Fibroblast of skin of right quadriceps (primary cell): ENCODE measurements at places on chromosomes 2 and 18.
A peak's percentile ranks its signal among the peaks of the same experiment; 100 is the strongest.

DNA sequence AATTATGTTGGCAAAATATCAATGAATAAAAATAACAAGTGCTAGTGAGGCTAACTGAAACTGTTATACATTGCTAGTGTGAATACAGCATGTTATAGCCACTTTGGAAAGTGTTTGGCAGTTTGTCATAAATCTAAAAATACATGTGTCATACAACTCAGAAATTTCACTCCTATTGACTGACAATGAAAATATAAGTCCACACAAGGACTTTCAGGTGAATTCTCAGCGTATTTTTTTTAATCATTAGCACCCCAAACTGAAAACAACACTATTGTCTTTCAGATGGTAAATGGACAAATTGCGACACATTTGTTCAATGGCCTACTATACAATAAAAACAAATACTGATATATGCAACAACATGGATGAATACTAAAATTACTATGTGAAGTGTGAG, 884.8 kb downstream of the TRIB2 start:
- DNase-seq: no peak

DNA sequence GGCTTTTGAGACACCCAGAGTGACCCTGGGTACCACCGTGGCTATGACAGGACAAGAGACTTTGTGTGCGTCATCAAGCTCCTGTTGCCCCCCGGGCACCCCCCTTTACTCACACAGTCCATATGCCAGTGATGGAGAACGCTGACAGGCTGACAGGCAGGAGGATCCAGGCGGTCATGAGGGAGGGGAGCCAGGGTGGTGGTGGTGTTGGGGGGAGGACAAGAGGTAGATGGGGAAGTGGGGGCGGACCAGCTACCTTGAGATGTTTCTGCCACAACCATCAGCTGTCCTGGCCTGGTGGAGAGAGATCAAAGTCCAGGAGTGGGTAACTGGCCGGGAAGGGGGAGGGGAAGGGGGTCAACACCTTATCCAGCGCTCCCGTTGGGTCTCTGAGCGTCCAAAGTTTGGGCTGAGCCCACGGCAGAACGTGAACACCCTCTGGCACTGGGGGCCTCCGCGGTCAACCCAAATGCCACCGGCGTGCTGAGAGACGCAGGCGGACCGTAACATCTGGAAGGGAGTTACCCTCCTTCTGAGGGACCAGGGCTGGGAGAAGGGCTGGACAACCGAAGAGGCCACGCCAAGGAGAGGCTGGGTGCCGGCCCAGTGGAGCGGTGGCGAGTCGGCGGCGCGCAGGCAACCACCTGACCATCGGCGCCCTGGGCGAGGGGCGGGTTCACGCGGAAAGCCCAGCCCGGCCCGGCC, 575 bp downstream of the TMEM150A start:
- no peak for DNase-seq

DNA sequence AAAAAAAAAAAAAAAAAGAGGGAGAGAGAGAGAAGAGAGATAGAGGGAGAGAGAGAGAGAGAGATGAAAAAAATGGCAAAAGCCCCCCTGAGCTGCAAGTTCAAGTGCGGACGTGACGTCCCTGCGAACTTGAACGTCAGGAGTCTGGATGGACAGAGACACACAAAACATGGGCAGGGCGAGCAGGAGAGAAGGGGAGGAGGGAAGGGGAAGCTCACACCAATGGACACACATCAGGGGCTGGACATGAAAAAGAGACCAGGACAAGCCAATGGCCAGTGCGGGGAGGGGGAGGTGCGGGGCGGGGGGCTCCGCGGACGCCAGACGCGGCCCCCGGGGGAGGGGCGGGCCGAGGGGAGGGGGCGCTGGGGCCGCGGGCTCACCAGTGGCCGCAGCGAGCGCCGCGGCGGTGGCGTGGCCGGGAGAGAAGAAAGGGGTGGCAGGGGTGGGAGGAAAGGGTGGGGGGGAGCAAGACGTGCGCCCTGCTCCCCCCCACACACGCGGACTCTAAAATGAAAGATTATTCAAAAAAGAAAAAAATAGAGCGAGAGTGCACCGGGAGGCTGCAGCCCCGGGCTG, at the start of gene BCL11A:
TSS of gene BCL11A (minus strand) at position 160 of the 579 bp plus-strand sequence. CDS start 384 bp downstream, outside the sequence.
- DNase-seq: peak; percentile 94

GRCh38 chr2:47488870-47489584, 86.1 kb downstream of the MSH2 start:
- DNase-seq: peak; percentile 88

GRCh38 chr2:159613651-159614285, 2.6 kb downstream of the BAZ2B start:
- DNase-seq: peak; percentile 31

DNA sequence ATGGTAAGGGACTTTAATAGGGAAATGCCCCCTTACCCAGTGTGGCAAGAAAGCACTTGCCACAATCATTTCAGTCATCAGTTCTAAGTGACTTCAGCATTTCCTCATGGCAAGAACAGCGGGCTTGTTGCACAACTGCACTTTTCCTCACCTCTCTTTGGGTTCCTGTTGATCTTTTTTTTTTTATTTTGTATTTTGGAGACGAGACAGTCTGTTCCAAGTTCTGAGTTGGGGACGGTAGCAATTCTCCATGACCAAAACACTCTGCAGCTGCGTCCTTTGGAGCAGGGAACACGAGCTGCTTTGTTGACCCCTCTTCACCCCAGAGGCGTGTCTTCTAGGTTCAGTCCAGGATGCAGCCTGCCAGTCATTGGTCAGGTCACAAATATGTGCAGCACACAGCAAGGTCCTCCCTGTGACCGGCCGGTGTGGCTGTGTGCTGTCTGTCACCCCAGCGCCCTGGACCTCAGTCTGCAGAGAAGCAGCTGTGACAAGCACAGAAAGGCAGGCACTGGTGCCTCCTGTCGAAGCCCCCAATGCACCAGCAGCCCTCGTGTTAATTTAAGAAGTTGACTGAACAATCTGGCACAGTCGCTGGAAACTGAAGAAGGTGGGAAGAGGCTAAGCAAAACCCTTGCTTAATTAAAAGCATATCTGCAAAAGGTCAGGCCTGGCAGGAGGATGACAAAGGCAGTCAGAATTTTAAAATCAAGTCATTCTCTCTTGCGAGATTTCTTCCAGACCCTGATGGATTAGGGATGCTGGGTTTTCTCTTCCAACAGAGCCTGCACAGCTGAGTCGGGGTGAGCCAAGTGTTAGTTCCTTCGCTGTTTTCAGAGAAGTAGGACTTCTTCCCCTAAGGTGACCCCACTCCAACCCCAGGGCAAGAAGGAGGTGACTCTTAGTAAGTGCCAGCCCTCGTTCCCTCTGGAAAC, 96.7 kb upstream of the COPS8 start:
- DNase-seq: peak; percentile 37

DNA sequence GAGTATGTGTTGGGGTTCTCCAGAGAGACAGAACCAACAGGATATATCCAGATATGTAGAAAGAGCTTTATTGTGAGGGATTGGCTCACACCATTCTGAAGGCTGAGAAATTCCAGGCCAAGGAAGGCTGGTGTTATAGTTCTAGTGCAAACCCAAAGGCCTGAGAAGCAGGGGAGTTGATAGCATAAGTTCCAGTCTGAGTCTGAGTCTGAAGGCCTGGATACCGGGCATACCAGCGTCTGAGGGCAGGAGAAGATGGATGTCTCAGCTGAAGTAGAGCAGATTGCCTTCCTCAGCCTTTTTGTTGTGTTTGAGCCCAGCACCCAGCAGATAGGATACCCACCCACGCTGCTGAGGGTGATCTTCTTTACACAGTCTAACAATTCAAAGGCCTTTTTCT, 211.7 kb upstream of the RASGRP3 start:
- DNase-seq: no peak

DNA sequence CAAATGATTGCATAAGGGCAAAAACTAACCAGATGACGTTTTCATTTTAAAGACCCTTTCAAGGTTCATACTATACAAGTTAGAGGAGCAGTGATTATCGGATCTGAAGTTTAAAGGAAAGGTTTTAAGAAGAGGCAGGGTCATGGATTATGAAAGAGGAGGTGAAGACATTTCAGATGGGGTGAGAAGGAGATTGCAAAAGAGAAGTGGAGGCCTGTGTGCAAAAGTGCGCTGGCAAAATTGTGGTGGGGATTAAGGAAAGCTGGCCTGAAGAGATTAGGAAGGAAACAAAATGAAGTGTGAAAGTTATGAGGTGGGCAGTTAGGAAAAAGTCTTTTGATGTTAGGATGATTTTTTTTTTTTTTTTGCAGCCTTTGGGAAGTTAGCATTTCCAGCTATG, 935.7 kb upstream of the FAM98A start:
- no peak for DNase-seq

DNA sequence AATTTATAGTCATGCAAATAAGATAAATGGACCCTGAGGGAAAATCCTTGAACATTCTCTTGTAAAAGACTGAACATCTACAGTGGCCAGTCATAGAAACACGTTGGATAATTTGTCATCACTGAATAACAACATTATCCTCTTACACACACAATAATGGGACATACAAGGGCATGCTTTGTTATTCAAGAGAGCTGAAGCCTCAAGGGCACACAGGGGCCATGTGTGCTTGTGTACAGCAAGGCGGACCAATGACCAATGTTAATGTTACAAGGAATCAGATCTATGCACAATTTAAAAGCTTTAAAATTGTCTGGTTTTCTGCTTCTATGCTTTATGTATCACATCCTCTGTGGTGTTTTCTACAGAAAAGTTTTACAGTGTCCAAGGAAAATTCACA, 23.7 kb downstream of the COL6A3 start:
- DNase-seq: no peak

DNA sequence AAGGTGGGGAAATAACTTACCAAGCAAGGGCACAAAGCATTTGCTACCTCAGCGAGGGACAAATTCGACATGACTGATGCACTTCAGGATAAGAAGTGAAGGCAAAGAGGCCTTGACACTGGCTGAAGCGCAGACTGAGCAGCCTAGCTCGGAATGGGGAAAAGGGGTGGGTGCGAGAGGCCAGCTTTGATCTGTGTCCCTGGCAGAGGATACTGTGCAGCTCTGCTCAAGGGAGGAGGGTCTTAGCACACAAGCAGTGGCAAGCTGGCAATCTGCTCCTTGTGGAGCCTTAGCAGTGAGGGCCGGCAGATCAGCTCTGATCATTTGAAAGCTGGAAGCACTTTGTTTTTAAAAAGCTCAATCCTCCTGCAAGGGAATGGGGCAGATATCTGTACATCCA, 222.3 kb downstream of the ZBTB7C start:
- DNase-seq: no peak

DNA sequence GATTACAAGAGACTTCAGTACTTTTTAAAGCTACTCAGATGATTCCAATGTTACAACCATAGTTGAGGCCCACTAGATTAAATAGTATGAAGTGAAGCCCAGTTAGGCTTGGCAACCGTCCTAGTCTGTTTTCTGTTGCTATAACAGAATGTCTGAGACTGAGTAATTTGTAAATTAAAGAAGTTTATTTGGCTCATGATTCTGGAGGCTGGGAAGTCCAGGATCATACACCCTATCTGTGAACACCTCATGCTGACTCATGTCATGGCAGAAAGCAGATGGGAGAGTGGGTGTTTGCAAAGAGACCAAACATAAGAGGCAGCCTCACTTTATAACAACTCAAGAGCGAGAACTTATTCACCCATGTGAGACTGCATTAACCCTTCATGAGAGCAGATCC, 63.1 kb downstream of the CCDC150 start:
- DNase-seq: no peak

DNA sequence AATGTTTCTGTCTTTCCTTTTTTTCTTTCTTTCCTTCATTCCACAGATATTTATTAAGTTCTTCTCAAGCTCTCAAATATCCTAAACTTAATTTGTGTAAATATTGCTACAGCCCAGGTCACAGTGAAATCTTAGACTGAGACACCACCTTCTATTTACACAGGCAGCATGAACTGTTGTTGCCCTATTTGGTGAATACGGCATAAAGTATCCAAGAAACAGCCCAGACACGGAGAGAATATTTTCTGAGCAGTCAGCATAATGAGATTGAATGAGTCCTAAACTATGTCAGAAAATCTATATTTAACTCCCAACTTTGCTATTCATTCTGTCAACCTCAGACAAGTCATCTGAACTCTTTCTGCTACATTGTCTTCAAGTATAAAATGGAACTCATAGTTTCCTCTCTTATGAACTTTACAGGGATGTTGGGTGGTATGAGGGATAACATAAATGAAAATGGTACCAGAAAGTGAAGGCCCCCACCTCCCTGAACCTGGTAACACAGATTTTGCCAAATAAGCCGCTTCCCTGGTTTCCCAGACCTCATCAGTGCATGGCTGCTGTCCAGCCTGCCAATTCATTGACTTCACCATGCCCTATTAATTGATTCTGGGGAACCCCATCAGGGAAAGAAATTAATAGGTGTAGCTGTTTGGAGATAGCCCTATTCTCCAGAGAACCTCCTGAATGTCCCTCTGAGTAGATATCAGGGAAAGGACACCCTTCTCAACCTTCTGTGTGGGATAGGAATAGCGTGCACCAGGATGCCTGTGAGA, 235.9 kb downstream of the SETBP1 start:
- no peak for DNase-seq

- no peak for DNase-seq
Observed at GRCh38 chr2:6025391-6025790, 333.2 kb downstream of the SOX11 start.

DNA sequence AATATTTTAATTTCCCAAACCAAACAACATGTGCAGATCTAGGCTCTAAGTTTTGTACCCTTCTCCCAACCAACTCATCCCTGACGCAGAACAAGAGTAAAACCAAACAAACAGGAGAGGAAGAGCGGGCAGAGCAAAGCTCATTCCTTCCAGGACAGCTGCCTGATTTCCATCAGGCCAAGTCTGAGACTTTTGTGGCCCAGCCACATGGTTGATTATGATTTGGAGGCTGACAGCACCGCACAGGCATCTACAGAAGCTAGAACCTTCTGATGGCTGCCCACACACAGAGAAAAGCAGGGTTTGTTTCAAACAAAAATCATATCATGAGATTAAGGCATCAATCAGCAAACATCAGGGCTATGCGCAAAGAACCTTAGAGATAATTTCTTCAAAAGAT, 262.6 kb downstream of the TNS1 start:
- DNase-seq: no peak

DNA sequence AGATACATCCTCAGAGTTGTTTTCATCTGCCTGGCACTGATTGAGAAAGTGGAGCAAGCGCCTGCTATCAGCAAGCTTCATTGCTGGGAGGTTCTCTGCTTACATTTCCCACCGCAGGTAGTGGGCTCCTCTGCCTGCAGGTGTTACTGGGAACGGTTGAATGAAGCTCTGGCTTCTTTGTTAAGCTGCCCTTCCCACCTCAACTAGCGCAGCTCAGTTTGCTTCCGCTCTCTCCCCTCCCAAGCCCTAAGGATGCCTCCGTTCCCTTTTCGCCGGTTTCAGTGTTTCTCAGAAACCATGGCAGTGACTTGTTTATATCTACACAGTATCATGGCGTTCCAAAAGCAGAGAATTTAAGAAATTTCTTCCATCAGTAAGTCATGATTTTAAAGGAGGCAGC, 72.2 kb upstream of the B3GNT7 start:
- no peak for DNase-seq

DNA sequence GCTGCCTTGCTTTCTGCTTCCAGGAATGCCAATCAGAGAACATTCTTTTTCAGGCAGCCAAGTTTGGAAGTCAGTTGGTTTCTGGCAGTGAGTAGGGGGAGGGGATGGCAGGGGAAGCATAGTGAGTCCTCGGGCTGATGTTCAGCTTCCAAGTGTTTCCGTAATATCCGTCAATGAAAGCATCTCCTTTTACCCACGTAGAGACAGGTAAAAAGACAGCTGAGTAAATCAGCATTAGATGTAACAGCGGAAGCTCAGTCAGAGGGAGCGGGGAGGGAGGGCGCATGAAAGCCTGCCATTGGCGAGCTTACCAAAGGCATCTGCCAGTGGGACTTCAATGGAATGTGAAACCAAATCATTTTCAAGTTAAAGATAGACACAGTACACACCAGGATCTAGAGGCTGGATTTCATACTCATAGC, 117.1 kb upstream of the DTNA start:
- DNase-seq: peak; percentile 63
